ENCODE measurements at places on chromosomes 2 and 18.

DNA sequence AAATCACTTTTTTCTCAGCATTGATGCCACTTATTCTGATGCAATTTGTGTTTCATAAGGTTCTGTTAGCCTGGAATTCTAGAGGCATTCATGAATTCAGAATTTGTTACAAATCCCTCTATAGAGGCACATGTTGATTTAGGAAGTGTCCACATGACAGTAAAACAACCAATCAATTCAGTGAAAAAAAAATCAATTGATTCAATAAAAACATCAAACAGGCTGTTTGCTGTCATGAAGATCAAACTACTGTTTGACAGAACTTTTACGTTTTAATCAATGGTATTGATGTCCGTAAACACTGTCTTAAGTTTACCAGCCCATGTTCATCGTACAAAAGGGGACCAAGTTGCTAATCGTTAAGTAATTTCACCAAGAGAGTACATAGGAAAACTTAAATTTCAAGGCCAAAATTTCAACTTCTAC lies 261.5 kb downstream of the FIGN start:
- DNase-seq: no peak

DNA sequence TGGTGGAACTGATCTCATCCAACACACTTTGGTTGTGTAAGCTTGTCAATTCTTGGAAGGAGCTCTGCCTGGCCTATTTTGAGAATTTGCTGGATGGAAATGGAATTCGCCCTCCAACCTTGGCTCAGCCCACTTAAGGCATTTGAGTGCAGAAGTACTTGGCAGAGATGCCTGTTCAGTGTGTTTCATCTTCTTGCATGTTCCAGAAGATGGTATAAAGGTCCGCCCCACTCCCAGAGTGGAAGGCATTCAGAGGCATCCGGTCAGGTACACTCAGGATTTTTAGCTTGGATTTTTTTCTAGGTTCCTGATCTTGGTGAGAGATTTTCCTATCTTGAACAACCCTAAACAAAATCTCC lies 61.3 kb upstream of the TXNDC2 start:
- no peak for DNase-seq

DNA sequence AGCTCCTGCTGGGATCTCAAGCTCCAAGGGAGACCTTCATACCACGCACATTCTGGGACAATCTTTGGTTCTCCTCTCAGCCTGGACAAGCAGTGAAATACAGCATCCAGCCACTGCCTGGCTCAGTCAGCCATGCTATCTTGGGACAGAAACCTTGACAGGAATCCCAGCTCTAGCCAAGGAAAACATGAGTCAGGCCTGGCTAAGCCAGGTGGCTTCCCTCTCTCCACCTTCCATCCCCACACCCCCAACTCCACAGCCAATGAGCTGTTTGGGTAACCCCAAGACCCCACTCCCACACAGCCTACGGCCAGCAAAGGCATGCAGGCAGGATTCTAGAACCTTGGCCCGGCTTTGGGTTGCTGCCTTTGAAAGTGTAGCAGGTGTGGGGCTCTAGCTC lies 64.9 kb downstream of the MCFD2 start:
- DNase-seq: no peak

- DNase-seq: no peak
Measured at GRCh38 chr2:39696101-39696553, 30.4 kb downstream of the TMEM178A start.

DNA sequence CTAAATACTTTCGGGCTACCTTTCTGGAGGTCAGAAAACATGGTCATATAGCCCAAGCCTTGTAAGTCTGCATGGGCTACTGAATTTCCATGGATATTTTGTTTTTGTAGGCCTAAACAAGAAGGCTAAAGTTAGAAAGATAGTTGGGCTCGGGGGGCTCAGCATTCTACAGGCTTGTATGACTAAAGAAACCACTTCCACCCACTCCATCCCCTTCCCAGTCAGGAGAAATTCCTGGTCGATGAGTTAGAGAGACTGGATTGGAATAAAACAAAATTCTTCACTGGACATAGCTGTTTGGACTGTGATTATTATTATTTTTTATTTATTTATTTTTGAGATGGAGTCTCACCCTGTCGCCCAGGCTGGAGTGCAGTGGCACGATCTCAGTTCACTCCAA lies 539.4 kb upstream of the TNP1 start:
- DNase-seq: no peak

GRCh38 chr2:190927301-190927700 lies 46.7 kb downstream of the GLS start:
- DNase-seq: no peak

- DNase-seq: no peak
Measured at GRCh38 chr18:25077944-25078723, 273.8 kb downstream of the ZNF521 start.

- no peak for DNase-seq
Measured at GRCh38 chr2:45889053-45889452, 237.6 kb downstream of the PRKCE start.

DNA sequence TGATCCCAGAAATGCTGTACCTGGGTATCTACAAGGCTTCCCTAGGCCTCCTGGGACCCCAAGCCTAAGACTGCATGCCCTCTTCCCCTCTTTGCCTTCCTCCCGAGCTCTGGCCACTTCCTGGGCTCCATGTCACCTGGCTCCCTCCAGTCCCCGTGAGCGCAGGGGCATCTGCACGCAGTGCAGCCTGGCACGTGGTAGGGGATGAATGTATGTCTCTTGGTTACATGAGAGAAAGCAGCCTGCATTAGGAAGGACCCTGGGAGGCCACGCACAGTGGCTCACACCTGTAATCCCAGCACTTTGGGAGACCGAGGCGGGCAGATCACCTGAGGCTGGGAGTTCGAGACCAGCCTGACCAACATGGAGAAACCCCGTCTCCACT lies 15.8 kb downstream of the PASK start:
- no peak for DNase-seq

DNA sequence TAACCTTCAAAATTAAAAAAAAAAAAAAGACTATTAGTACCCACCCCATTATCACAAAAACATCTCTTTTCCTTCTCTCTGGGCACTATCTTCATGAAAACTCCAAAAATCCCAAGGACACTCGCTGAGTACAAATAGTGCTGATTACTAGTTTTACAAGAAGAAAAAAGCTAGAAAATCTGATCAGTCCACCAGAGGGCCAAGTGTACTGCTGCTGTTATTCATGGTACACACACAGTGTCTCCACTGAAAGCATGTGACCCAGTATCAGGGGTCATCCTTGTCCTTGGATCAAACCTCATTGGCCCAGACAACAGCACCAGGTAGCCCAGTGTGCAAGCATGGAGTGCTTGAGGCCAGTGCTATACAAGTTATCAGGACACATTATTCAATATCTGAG lies 382.7 kb upstream of the KLHL29 start:
- no peak for DNase-seq

GRCh38 chr18:24601585-24601984 lies 141.1 kb downstream of the HRH4 start:
- no peak for DNase-seq

- DNase-seq: no peak
Measured at GRCh38 chr2:172655091-172655837, 80.4 kb upstream of the RAPGEF4 start.

DNA sequence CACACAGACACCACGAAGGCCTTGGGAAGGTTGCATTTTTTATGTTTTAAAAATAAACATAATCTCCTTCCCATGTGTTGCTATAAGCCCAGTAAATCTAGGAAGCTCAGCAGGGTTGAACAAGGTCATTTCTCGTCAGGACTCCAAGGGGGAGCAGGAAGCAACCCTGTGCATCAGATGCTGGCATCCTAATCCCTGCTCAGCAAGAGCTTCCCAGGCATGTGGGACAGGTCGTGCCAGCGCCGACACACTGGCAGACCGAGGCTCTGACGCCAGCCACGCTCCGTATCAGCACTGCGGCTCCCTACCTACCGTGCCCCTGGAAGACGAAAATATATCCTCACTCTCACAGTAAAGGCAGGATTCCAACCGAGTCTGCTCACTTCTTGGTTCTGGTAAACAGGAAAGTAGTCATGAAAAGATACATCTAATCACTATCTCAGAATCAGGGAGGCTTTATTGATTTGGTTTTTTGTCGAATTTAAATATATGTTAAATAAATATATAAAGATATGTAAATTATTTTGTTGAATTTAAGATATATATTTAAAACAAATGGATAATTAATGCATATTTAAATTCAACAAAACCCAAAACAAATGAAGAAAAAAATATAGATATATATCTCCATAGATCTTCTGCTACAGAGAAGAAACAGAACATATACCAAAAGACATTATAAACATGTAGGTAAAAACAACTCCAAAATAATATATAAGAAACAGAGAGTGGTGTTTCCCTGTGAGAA lies 61.4 kb downstream of the TXNL1 start:
- no peak for DNase-seq
